ENCODE measurements at places on chromosomes 12 and 14.

DNA sequence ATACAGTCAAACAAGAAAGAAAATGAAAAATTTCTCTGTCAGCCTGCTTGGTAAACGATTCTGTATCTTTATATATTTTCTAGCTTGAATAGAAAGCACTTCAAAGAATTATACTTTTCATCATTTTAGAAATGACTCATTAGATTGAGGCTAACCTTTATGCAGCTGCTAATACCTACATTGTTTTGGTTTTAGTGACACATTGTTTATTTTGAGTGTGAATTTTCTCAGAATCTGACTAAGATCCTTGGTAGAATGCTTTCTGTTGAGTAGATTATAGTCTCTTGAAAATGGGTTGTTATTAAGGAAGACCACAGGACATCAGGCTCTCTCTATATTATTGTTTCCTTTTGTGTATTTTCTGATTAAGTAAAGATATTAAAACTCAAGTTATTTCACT is at the start of gene PMCH:
PMCH (minus strand) TSS at position 45 of the 400 bp plus-strand sequence. CDS start 63 bp downstream, outside the sequence.
- no peak for DNase-seq

DNA sequence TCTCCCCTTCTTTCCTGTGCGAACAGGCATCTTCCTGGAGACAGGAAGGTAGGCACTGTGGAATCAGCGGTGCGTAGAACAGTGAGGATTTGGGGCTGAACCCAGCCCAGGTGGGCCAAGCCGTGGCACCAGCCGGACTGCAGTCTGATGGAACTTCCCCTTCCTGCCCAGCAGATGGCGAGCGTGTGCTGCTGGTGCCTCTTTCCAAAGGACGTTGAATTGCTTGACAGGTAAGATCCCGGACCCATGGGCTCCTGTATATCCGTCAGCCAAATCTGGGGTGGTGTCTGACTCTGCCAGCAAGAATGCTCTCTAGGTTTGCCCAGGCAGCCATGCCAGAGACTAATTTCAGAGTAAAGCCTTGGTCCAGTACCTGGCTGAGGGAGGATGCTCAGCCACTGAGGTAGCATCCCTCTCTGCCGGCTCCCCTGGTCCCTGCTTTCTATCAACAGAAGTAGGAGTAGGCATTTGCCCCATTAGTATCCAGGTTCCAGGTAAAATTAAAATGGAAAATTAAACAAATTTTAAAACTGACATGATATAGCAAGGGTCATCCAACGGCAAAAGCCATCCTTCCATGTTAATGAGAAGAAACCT is 21.1 kb upstream of the KCNA5 start:
- peak; percentile 11 for DNase-seq

DNA sequence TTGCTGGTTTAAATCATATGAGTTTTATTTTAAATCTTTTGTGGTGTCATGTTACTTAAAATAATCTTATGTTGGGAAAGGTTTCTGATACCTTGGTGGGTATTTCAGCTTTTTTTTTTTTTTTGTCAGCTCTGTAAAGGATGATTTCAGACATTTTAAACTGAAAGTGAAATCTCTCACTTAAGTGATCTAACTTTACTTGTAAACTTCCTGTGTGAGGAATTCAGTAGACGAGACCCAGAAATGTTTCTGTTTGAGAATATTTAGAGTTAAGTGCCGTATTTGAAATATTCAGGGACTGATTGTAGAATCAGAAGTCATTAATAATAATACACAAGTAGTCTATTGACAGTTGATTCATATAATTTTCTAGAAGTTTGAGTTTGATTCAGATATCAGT is 37.8 kb downstream of the PROX2 start:
- DNase-seq, result no peak

DNA sequence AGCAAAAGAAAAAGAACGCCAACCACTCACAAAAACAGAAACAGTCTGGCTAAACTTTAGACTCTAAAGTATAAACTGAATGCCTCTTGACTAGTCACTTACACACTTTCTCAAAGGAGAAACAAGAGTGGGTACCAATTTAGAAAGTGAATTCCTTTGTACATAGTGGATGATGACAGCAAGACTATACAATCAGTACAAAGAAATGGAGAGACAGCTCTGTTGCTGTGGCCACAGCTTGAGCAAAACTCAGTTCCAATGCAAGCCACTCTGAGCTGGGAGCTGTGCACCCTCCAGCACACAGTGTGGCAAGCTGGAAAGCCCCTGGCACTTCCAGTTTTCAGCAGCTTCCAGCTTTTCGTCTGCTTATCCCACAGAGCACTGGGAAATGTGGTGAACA is 21.7 kb downstream of the NT5DC3 start:
- DNase-seq, result no peak

GRCh38 chr14:96729889-96730288 is 67.3 kb upstream of the VRK1 start:
- DNase-seq, result no peak
